Ureter (tissue), 1 donor: ENCODE measurements at places on chromosomes 1 and 21. TPM values are rescaled to one million over a fixed set of nuclear protein-coding genes. Genes with fewer than 3 reads are reported as not detected.

The FAM78B gene
- 3.6 TPM for total RNA-seq

- no peak for DNase-seq
These were observed 173.7 kb downstream of the HIVEP3 start for GRCh38 chr1:41745022-41745421.

- DNase-seq, result no peak
These were observed 57.1 kb downstream of the RNF187 start for GRCh38 chr1:228544021-228544850.

DNA sequence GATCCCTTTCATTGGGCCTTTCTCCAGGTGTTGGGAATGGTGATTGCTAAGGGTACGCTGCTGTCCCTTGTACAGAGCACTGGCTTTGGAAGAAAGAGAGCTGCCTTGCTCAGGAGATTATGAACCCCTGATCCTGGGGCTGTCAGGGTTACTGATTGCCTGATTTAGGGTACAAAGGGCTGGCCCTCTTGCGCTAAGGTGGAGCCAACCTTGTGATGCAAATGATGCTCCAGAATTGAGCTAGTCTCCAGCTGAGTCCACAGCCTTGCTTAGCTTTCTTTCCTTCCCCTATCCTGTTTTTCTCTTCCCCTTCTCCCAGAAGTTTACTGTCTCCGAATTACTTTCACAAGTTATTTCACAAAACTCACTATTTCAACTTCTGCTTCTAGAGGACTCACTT, 334.7 kb downstream of the AMY1C start:
- no peak for DNase-seq

- DNase-seq, result no peak
These were observed 315.9 kb downstream of the ST6GALNAC3 start for GRCh38 chr1:76390456-76390855.
